ENCODE measurements at places on chromosomes 5 and 9.

DNA sequence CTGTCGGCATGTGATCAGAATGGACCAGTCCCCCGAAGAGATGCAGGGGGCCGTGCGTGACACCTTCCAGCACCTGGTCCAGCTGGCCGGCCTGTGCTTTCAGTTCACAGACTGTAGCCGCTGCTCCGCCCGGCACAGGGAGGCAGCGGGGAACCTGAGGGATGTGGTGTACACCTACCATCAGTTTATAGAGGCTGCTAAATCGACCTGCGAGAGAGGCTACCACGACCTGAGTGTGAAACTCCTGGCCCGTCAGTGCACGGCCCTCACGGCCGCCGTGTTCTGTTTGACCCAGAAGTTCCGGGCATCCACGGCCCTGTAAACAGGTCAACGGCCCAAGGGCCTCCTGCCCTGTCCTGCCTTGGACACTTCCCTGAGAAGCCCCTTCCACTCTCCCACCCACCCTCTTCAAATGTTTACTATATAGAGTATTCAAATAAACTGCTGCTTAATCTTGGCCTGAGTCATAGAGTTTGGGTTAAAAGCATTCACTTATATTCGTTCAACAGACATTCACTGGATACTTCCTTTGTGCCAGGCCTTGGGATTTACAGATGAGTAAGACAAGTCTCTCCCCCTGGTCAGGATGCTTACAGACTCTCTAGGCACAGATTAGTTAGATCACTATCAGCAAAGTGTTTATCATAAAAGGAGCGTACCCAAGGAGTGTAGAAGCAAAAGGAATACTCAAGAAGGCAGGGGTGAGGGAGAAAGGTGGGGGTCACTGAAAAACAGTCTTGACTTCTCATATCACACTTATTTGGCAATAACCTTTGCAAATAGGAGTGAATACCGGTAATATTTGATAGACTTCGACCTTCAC is 6.9 kb upstream of the TRMT10B start:
- H3K27me3 ChIP-seq = peaks cover 6% of the 10 kb centered on the region
- no peaks in the 10 kb centered on the region for H3K4me1 ChIP-seq
- no peaks in the 10 kb centered on the region for H3K36me3 ChIP-seq
- no peak overlapping the region for H3K4me3 ChIP-seq
- DNase-seq = no peak
- H3K27ac ChIP-seq = no peak overlapping the region

DNA sequence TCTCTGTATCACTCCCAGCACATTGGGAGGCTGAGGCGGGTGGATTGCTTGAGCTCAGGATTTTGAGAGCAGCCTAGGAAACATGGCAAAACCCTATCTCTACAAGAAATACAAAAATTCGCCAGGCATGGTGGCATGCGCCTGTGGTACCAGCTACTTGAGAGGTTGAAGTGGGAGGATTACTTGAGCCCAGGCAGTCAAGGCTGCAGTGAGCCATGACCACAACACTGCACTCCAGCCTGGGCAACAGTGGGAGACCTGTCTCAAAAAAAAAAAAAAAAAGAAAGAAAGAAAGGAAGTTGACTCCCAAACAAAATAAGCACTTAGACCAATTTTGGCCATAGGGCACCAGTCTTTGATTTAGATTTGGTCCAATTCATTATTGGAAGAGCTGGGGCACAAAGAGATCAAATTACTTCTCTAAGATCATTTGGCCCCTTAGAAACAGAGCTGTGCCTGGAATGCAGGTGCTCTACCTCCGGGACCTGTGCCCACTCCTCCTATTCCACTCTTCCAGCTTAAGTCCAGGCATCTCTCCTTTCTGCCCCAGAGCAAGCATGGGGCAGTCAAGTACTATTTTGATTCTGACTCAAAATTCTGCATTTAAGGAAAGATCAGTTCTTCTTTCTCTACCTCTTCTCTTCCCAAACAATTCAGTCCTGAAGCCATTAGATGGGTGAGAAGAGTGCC is 59.0 kb downstream of the ALDH7A1 start:
- no peak for DNase-seq
- no peaks in the 10 kb centered on the region for H3K4me1 ChIP-seq
- peaks cover 2% of the 10 kb centered on the region for H3K27me3 ChIP-seq
- no peak overlapping the region for H3K4me3 ChIP-seq
- H3K27ac ChIP-seq = no peak overlapping the region
- no peaks in the 10 kb centered on the region for H3K36me3 ChIP-seq

DNA sequence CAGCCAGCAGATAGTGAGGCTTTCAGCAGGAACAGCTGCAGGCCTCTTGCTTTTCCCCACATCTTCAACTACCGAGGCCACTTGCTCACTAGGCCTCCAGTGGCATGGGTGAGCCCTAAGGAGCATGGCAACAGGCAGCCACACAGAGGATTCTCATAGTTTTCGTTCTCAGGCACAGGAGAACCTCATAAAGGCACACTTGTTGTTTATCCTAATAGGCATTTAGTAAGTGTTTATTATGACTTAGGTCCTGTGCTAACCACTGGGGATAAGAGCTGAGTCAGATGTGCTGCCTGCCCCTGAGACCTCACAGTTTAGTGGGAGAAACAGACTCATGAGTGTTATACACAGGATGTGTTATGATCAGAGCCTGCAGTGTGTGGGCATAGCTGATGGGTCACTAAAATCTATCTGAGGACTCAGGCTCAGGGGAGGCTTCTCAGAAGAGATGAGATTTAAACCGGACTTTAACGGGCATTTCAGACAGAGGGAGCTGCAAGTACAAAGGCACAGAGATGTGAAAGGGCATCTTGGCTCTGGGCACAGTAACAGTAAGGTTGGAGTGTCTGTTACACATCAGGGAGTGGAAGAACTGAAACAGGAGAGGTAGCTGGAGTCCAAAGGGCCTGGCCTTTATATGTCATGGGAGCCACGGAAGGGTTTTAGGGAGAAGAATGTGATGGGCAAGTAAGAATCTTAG is 21.0 kb upstream of the HEMGN start:
- peaks cover 6% of the 10 kb centered on the region for H3K27me3 ChIP-seq
- H3K4me1 ChIP-seq = no peaks in the 10 kb centered on the region
- no peak overlapping the region for H3K4me3 ChIP-seq
- no peak overlapping the region for H3K27ac ChIP-seq
- no peak for DNase-seq
- H3K36me3 ChIP-seq = no peaks in the 10 kb centered on the region

DNA sequence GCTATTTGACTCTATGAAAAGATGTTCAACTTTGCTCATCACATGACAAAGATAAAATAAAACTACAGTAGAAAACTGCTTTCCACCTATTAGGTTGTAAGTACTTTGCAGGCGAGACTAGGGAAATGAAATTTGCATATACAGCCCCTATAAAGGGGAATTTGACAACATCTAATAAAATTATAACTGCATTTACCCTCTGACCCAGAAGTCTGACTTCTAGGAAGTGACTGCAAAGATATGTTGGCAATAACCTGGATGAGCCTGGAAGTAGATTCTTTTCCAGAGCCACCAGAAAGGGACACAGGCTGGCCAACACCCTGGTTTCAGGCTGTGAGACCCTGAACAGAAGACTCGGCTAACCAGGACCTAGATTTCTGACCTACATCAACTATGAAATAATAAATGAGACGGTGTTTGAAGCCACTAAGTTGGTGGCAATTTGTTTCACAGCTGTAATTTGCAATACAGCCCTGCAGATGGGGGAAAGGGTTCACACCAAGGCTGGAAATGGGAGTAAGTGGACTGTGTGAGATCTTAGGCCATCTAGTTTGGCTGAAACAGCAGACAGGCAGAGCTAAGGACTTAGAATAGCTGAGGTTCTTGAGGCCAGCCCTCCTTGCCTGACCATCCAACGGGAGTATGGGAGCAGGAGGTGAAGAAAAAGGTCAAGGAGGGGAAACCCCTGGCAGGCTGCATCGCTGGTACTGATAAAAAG is 106.6 kb downstream of the SIL1 start:
- no peaks in the 10 kb centered on the region for H3K36me3 ChIP-seq
- H3K27ac ChIP-seq = no peak overlapping the region
- no peaks in the 10 kb centered on the region for H3K27me3 ChIP-seq

DNA sequence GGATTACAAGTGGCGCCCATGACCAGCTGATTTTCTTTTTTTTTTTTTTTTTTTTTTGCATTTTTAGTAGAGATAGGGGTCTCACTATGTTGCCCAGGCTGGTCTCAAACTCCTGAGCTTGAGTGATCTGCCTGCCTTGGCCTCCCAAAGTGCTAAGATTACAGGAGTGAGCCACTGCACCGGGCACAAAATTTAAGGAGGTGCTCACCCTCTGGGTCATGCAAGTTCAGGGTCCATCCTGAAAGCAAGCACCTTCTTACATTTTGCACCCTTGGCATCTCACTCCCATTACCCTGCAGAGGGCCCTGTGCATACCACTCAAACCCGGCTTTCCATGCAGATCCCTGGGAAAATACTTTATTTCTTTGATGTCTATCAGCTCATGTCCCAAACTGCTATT is 95.6 kb upstream of the ADRA1B start:
- no peak for DNase-seq
- H3K27ac ChIP-seq = no peak overlapping the region
- no peaks in the 10 kb centered on the region for H3K36me3 ChIP-seq
- no peaks in the 10 kb centered on the region for H3K27me3 ChIP-seq
- H3K4me1 ChIP-seq = no peaks in the 10 kb centered on the region
- H3K4me3 ChIP-seq = no peak overlapping the region

DNA sequence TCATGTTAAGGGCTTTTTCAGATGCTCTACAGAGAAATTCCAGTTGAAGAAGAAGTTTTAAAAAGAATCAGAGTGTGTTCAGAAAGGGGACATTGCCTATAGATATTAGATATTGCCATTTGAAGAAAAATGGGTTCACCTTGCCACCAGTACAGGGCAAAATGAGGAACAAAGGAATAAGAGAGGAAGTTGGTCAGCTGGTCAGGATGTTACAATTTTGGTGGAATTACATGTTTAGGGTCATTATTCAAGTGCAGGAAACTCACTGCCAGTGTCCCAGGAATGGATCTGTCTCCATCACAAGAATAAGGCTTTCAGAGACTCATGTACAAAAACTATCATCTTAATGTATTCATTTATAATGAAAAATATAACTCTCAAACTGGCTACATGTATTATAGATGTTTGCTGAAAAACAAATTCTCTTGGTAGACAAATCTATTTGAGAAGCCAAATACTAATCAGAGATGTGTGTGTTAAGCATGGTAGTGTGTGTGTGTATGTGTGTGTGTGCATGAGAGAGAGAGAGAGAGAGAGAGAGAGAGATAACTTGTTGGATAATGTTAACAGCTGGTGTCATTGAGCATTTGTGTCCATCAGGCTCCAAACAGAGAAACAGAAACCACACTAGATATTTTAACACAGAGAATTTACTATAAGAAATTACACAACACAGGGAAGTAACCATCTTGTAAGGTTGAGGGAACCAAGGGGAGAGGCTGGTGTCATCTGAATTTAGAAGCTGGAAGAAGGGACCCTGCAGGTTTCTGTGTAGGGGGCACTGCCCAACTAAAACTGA is 5.0 kb upstream of the C1QTNF3 start:
- no peak overlapping the region for H3K4me3 ChIP-seq
- H3K27me3 ChIP-seq = no peaks in the 10 kb centered on the region

GRCh38 chr5:78586251-78586650 is 62.3 kb downstream of the LHFPL2 start:
- no peak overlapping the region for H3K4me3 ChIP-seq
- H3K27ac ChIP-seq = peak overlapping the region; percentile 42
- H3K36me3 ChIP-seq = no peaks in the 10 kb centered on the region
- H3K4me1 ChIP-seq = peaks cover 20% of the 10 kb centered on the region
- peak; percentile 74 for DNase-seq

DNA sequence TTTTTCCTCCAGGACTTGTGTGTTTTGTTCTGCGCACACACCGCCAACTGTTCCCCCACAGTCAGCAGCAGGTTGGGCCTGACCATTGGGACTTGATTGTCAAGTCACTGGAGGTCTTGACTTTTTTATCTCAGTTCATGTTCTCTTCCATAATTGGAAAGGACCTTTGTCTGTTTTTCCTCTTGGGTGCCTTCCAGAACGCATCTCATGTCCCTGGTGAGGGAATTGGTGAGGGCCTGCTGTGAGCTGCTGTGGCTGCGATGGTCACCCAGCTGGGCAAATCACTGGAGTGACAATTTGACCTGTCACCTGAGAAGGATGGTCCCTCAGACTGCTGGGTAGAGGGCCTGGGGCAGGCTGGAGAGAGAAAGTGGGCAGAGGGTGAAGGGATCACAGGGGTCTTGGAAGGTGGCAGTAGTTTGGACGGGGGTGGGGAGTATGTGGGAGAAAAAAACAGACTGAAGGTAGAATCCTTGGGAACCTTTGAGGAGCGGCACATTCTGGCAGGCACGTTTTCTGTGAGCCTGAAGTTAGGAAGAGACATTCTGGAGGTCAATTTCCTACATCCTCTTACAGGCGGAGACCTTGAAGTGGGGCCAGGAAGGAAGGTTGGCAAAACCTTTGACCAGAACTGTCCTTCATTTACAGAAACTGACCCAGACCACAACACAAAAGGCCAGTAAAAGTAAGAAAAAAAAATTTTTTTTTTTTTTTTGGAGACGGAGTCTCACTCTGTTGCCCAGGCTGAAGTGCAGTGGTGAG is 4.4 kb downstream of the CDK9 start:
- peaks cover 15% of the 10 kb centered on the region for H3K4me1 ChIP-seq
- peaks cover 43% of the 10 kb centered on the region for H3K36me3 ChIP-seq
- no peaks in the 10 kb centered on the region for H3K27me3 ChIP-seq

- H3K36me3 ChIP-seq = peaks cover 6% of the 10 kb centered on the region
- peaks cover 64% of the 10 kb centered on the region for H3K4me1 ChIP-seq
- no peaks in the 10 kb centered on the region for H3K27me3 ChIP-seq
- H3K27ac ChIP-seq = peak overlapping the region; percentile 59
These were observed 142.4 kb downstream of the C9orf152 start for GRCh38 chr9:110065532-110065931.

DNA sequence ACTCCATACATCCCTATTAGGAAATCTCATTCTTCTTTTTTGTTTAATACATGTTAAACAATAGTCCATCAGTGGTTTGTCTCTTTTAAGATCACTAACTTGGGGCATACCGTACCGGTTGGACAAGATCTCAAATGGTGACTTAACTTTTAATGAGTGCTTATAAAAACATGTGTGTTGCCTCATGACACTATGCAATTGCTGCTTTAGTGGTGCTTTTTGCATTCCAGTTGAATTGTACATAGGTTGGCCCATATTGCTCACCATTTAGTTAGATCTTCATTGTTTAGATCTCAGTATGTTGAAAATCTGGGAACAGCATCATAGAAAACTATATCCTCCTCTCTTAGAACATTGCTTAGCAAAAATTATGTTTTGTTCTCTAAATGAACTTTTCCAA is 17.8 kb downstream of the C9orf85 start:
- no peak for DNase-seq
- H3K36me3 ChIP-seq = no peaks in the 10 kb centered on the region
- H3K4me3 ChIP-seq = no peak overlapping the region
- no peak overlapping the region for H3K27ac ChIP-seq

- no peak overlapping the region for H3K4me3 ChIP-seq
- no peaks in the 10 kb centered on the region for H3K27me3 ChIP-seq
- no peaks in the 10 kb centered on the region for H3K36me3 ChIP-seq
- DNase-seq = no peak
- H3K4me1 ChIP-seq = no peaks in the 10 kb centered on the region
- no peak overlapping the region for H3K27ac ChIP-seq
These were observed 277.6 kb downstream of the TMEM38B start for GRCh38 chr9:105971986-105972385.

- no peak for DNase-seq
- no peak overlapping the region for H3K4me3 ChIP-seq
- no peaks in the 10 kb centered on the region for H3K4me1 ChIP-seq
- no peak overlapping the region for H3K27ac ChIP-seq
These were observed 277.6 kb upstream of the EFNA5 start for GRCh38 chr5:107948377-107948776.

- no peaks in the 10 kb centered on the region for H3K27me3 ChIP-seq
- H3K36me3 ChIP-seq = no peaks in the 10 kb centered on the region
- no peak overlapping the region for H3K4me3 ChIP-seq
These were observed 91.2 kb downstream of the ZNF474 start for GRCh38 chr5:122220511-122220910.

- H3K27me3 ChIP-seq = no peaks in the 10 kb centered on the region
- H3K36me3 ChIP-seq = no peaks in the 10 kb centered on the region
- no peaks in the 10 kb centered on the region for H3K4me1 ChIP-seq
- H3K27ac ChIP-seq = no peak overlapping the region
- no peak overlapping the region for H3K4me3 ChIP-seq
These were observed 100.1 kb downstream of the PHF2 start for GRCh38 chr9:93676310-93677047.
